ENCODE measurements at places on chromosomes 13 and 19.

GRCh38 chr19:30356951-30357579, 15.1 kb upstream of the ZNF536 start:
- no peaks in the 10 kb centered on the region for H3K4me1 ChIP-seq
- H3K4me3 ChIP-seq, result no peak overlapping the region
- no peak for DNase-seq
- no peaks in the 10 kb centered on the region for H3K36me3 ChIP-seq
- H3K27me3 ChIP-seq, result no peaks in the 10 kb centered on the region

DNA sequence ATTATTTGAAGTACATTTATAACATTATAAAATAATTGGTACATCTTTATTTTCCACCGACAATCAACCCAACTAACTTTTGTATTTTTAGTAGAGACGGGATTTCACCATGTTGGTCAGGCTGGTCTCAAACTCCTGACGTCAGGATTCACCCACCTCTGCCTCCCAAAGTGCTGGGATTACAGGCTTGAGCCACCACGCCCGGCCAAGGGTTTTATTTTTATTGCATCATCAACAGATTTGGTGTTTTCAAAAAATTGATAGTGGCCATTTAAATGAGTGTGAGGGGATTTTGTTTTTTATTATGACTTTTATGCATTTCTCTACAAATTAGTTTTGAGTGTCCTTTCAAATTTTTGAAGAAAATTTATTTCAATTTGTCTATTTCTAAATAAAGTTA, 10.6 kb downstream of the ZNF726 start:
- H3K27me3 ChIP-seq, result no peaks in the 10 kb centered on the region
- peaks cover 4% of the 10 kb centered on the region for H3K36me3 ChIP-seq
- no peak overlapping the region for H3K4me3 ChIP-seq
- no peak for DNase-seq
- H3K4me1 ChIP-seq, result no peaks in the 10 kb centered on the region

GRCh38 chr19:18504886-18505610, 16.8 kb downstream of the ELL start:
- no peak overlapping the region for H3K4me3 ChIP-seq
- H3K4me1 ChIP-seq, result peaks cover 5% of the 10 kb centered on the region
- no peaks in the 10 kb centered on the region for H3K27me3 ChIP-seq
- no peaks in the 10 kb centered on the region for H3K36me3 ChIP-seq
- no peak overlapping the region for H3K27ac ChIP-seq

DNA sequence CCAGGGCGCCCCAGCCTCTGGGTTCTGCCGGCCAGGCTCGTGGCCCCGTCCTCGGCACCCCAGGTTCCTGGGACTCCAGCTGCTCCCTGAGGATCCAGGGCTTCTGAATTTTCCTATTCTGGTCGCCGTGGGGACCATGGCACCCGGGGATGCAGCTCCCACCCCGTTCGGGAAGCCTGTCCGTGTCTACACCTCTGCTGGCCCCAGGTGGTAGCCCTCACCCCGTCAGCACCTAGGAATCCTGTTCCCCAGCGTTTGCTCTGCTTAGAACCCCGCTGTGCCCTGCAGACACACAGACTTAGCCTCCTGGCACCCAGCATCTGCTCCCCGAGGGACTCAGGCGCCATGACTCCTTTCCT, 960 bp downstream of the PPFIA3 start:
- no peak overlapping the region for H3K4me3 ChIP-seq
- no peak for DNase-seq
- no peaks in the 10 kb centered on the region for H3K4me1 ChIP-seq

GRCh38 chr13:26442541-26442940, 114.9 kb upstream of the WASF3 start:
- H3K27me3 ChIP-seq, result no peaks in the 10 kb centered on the region
- no peaks in the 10 kb centered on the region for H3K36me3 ChIP-seq
- no peak overlapping the region for H3K4me3 ChIP-seq
- H3K27ac ChIP-seq, result peak overlapping the region; percentile 32

DNA sequence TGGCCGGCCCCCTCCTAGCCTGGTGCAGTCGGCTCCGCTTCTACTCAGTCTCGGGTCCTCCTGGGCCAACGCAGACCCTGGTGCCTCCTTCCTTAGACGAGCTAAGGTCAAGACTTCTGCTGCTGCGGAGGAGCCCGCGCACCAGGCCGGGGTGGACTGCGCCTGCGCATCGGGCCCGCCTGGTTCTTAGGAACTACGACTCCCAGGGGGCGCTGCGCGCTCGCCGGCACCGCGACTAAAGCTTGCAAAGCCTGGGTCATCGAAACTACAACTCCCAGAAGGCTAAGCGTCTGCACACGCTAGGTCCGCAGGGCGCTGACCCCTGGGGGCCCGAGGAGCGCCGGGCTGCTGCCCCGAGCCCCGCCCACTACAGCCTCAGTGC, at the start of gene ZNF835:
Gene ZNF835 (minus strand): TSS at position 145 of the 382 bp plus-strand sequence. CDS start 6,559 bp downstream, outside the sequence.
- DNase-seq, result peak; percentile 94
- peaks cover 4% of the 10 kb centered on the region for H3K4me1 ChIP-seq

GRCh38 chr13:88862095-88862620, 1191.0 kb downstream of the SLITRK5 start:
- no peaks in the 10 kb centered on the region for H3K4me1 ChIP-seq
- H3K4me3 ChIP-seq, result no peak overlapping the region
- DNase-seq, result peak; percentile 7
- H3K27ac ChIP-seq, result no peak overlapping the region
- no peaks in the 10 kb centered on the region for H3K36me3 ChIP-seq

DNA sequence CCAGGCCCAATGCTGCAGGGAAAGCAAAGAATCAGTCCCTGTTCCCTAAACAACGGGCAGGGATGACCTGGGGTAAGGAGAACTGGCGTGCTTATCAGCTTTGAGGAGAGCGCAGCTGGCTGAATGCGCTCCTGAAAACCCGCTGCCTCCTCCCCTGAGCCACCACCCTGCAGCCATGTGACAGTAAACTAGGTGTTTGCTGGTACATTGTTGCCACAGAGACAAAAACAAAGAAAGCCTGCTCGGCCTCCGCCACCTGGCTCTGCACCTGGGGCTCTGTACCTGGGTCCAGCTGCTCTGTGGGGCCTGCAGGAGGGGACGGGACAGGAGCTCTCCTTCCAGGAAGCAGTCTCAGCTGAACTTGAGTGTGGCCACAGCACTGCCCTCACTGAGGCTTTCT, 21.8 kb downstream of the MCF2L start:
- H3K4me1 ChIP-seq, result peaks cover 5% of the 10 kb centered on the region
- DNase-seq, result peak; percentile 51
- no peak overlapping the region for H3K4me3 ChIP-seq
- H3K27me3 ChIP-seq, result no peaks in the 10 kb centered on the region
- H3K36me3 ChIP-seq, result no peaks in the 10 kb centered on the region
- no peak overlapping the region for H3K27ac ChIP-seq

DNA sequence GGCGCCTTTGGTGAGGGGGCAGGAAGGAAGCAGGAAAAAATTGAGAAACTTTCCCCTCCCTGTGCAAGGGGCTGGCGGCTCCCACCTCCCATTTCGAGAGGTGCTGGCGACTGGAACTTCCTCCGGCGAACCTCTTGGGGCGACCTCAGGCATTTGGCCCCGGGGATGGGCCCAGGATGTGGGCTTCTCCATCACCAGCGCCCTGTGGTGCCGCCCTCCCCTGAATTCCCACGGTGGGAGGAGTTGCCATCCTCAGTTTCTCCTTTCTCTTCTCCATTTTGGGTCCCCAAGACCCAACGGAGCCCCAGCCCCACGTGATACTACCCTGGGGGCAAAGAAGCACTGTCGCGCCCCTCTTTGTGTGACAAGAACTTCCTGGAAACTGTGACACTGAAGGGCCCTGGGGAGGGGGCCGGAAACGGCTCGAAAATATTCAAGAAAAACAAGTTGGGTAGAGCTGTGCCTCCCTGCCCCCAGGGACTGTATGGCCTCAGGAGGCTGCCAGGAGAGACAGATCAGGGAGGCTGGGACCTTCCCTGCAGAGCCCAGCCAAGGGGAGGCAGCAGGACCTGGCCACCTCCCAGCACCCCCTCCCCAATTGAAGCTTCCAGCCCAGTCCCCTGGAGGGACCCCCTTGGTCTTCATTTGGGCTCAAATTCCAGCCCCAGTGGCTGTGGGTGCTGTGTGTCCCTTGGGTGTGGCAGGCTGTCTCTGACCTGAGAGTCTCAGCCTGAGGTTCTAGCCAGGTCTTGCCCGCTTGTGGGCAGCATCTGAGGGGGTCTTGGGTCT, 16.2 kb upstream of the AP1M2 start:
- H3K27me3 ChIP-seq, result no peaks in the 10 kb centered on the region
- peak overlapping the region; percentile 97 for H3K4me3 ChIP-seq
- peak; percentile 78 for DNase-seq
- H3K36me3 ChIP-seq, result peaks cover 6% of the 10 kb centered on the region
- H3K4me1 ChIP-seq, result peaks cover 2% of the 10 kb centered on the region
- H3K27ac ChIP-seq, result peak overlapping the region; percentile 93

DNA sequence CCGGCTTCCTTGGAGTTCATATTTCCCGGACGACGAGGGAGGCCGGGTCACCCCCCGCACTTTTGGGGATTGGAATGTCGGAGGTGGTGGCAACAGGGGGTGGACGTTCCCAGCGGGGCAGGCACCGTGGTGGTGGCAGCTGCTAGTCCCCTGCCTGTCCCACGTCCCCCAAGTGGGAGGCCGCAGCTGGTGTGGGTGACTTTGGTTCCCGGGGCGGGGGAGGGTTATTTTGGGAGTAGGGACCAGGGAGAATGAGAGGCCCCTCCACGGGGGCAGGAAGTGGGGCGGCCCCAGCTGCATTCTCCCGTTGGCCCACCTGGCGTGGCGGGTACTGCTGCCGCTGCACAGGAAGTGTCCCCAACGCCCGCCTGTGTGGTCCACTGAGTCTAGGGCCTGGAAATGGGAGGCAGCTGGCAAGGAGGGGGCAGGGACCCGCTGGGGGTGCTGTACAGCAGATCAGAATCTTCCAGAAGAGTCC, 11.1 kb upstream of the PLIN3 start:
- H3K36me3 ChIP-seq, result no peaks in the 10 kb centered on the region
- H3K4me3 ChIP-seq, result no peak overlapping the region
- H3K27ac ChIP-seq, result no peak overlapping the region
- H3K4me1 ChIP-seq, result peaks cover 8% of the 10 kb centered on the region

GRCh38 chr13:36772853-36773252, 46.2 kb upstream of the RFXAP start:
- DNase-seq, result no peak
- H3K27me3 ChIP-seq, result no peaks in the 10 kb centered on the region
- H3K4me1 ChIP-seq, result peaks cover 3% of the 10 kb centered on the region
- no peak overlapping the region for H3K27ac ChIP-seq
- no peaks in the 10 kb centered on the region for H3K36me3 ChIP-seq

DNA sequence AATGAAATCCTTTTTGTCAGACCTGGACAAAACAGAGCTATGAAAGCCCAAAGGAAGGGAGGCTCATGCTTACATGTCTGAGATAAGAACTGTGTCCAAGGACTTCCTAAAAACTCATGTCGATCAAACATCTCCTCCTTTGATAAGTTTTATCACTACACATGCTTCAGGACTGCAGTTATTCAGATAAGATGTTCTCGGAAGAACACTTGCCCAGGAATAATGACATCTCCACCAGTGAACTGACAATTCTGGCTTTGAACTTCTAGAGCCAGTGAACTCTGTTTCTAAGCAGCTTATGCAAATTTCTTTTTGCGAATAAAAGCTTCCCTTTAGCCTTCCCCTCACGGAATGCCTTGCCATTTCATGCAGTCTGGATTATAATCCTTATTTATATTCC, 561.6 kb downstream of the TBC1D4 start:
- H3K4me1 ChIP-seq, result no peaks in the 10 kb centered on the region
- no peaks in the 10 kb centered on the region for H3K36me3 ChIP-seq
- no peak overlapping the region for H3K4me3 ChIP-seq
- H3K27me3 ChIP-seq, result no peaks in the 10 kb centered on the region
- no peak for DNase-seq

DNA sequence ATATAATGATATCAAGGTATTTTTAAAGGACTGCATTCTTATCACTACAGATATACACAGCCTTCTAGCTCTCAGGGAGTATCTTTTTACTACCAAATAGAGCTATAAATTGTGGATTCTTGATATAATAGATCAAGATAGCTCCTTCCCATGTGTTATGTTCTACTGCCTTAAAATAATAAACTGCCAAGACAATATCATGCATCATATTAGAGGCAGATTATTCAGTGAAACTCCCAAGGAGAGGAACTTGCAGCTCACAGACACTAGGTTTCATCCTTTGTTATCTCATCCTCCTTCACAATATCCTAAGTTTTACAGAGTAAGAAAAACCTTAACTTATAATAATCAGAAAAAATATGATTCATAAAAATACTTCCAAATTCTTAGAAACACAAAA, 802.8 kb downstream of the DIAPH3 start:
- no peak for DNase-seq
- H3K27me3 ChIP-seq, result no peaks in the 10 kb centered on the region
- H3K27ac ChIP-seq, result no peak overlapping the region
- H3K4me1 ChIP-seq, result peaks cover 2% of the 10 kb centered on the region
- no peaks in the 10 kb centered on the region for H3K36me3 ChIP-seq
- H3K4me3 ChIP-seq, result no peak overlapping the region

DNA sequence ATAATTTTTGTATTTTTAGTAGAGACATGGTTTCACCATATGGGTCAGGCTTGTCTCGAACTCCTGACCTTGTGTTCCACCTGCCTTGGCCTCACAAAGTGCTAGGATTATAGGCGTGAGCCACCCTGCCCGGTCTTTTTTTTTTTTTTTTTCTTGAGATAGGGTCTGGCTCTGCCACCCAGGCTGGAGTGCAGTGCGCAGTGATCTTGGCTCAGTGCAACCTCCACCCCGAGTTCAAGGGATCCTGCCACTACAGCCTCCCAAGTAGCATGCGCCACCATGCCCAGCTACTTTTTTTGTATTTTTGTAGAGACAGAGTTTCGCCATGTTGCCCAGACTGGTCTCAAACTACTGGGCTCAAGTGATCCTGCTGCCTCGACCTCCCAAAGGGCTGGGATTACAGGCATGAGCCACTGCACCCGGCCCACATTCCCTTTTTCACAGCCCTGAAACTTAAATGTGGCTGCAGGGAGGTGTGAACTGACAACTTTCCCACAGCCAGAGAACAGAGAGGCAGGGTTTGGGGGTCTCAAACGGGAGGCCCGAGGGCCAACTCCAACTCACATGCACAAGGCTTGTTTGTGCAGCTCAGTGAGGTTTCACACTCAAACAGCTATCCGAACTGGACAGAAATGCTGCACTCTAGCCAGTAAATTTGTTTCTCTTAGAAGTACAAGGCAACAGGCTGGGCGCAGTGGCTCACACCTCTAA, 4.4 kb upstream of the S1PR5 start:
- DNase-seq, result no peak
- no peak overlapping the region for H3K27ac ChIP-seq
- no peak overlapping the region for H3K4me3 ChIP-seq
- no peaks in the 10 kb centered on the region for H3K36me3 ChIP-seq

DNA sequence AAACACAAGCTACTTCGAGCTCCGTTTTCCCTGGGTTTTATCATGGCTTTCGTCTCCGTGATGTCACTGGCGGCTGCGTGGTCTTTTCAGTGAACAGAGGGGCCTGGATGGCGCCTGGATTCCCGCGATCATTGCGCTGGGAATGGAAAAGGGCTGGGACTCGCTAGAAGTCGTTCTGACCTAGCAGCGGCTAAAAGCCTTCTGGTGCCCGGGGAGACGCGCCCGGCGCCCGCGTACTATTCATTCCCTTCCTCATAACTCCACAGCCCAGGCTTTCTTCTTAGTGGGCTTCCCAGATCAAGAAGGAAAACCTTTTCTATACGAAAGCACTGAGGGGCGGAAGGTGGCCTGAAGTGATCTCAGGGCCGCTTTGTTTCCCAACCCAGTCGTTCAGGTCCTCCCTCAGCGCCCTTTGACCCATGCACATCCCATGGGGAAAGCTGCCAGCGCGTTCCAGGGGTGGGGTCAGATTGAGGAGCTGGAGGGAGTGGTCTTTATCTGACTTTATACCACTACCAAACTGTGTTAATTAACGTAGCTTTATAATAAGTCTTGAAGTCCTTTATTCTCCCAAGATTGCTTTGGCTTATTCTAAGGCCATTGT, 96.6 kb downstream of the ELF1 start:
- no peak overlapping the region for H3K27ac ChIP-seq
- H3K4me3 ChIP-seq, result no peak overlapping the region
- H3K36me3 ChIP-seq, result no peaks in the 10 kb centered on the region
- no peaks in the 10 kb centered on the region for H3K4me1 ChIP-seq

Measured in lung (tissue), 17 donors.